ENCODE measurements at places on chromosomes 5 and 9.

DNA sequence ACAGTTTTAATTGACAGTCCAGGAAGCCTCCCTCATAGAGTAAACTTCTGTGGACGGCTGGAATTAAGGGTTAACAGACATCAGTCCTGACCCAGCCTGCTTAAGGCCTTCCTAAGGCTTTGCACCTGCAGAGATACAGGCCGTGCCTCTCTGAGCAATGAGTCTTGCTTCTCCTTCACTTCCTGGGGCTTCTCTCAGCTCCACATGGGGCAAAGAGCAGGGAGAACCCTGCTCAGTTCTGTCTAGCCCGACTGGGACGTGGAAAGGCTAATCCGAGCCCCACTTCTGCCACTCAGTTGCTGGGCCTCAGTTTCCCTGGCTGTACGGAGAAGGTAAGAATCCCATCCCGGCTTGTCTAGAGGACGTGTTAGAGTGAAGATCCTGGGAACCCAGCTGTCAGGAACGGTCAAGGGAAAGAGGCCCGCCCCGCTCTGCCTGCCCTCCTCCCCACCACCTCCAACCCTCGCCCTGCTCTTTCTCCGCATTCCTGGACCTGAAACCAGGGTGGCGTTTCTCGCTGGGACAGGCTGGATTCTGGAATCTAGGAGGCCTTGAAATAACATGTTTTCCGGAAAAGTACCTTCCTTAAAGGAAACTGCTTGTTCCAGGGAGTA, 6.5 kb downstream of the SPAAR start:
- no peak for DNase-seq

DNA sequence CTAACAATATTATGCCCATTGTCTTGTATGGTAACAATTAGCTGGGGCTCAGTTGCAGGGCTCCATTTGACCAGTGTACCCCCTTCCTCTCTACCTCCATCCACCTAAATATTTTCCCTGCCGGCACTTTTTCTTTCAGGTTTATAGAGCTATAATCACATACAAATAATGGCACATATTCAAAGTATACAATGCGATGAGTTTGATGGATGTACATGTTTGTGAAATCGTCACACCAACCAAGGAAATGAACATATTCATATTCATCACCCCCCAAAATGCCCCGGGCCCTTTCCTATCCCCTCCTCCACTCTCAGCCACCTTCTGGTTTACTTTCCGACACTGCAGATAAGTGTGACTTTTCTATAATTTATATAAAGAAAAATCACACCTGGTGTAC, 351.5 kb downstream of the GADD45G start:
- no peak for DNase-seq

- DNase-seq, result peak; percentile 37
These were observed 157.5 kb upstream of the SMIM23 start for GRCh38 chr5:171627936-171628632.

GRCh38 chr5:179901915-179902762, 5.6 kb downstream of the TBC1D9B start:
- no peak for DNase-seq

- peak; percentile 7 for DNase-seq
These were observed at the start of gene WNK2 for GRCh38 chr9:93183663-93184431. WNK2 (plus strand) TSS chr9:93184139; CDS start chr9:93184930, 791 bp downstream.

GRCh38 chr9:131279196-131279862, 3.0 kb upstream of the FAM78A start:
- DNase-seq, result no peak

GRCh38 chr5:150627731-150628545, 12.5 kb upstream of the SYNPO start:
- DNase-seq, result peak; percentile 72

DNA sequence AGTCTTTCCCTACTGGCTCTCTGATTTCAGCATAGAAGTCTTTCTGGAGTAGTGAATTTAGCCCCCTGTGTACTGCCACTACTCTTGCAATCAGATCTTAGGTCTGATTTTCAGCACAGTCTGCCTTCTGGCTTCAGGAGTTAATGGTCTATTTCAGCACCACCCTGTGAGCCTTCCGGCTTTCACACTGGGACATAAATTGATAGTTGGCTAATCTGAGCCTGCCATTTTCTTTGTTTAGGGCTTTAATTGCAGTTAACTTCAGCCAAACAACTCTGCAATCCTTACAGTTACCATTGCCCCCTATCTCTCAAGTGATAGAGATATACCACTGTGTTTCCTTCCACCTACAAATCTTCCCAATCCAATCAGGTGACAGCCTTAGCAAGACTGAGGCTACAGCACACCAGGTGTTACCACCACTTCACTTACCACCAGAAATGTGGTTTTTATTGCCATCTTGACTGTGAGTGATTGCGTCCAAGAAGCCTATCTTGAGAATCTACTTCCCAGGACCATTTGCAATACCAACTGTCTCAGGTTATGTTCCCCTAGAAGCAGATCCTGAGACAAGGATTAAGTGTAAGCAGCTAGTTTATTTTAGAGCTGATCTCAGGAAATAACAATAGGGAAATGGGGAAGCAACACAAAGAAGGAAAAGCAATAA, 51.9 kb upstream of the NEK6 start:
- DNase-seq, result no peak

GRCh38 chr5:139600336-139600949, 39.3 kb downstream of the UBE2D2 start:
- DNase-seq, result peak; percentile 75

GRCh38 chr9:97714435-97714834, 17.3 kb upstream of the XPA start:
- peak; percentile 87 for DNase-seq

DNA sequence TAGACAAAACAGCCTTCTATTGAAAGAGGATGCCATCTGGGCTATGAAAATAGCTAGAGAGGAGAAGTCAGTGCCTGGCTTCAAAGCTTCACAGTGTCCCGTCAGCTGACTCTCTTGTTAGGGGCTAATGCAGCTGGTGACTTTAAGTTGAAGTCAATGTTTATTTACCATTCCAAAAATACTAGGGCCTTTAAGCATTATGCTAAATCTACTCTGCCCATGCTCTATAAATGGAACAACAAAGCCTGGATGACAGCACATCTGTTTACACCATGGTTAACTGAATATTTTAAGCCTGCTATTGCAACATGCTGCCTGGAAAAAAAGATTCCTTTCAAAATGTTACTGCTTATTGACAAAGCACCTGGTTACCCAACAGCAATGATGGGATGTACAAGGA, 309.1 kb downstream of the NTRK2 start:
- DNase-seq, result no peak

- DNase-seq, result no peak
These were observed 191.8 kb downstream of the MEF2C start for GRCh38 chr5:88691230-88691582.

DNA sequence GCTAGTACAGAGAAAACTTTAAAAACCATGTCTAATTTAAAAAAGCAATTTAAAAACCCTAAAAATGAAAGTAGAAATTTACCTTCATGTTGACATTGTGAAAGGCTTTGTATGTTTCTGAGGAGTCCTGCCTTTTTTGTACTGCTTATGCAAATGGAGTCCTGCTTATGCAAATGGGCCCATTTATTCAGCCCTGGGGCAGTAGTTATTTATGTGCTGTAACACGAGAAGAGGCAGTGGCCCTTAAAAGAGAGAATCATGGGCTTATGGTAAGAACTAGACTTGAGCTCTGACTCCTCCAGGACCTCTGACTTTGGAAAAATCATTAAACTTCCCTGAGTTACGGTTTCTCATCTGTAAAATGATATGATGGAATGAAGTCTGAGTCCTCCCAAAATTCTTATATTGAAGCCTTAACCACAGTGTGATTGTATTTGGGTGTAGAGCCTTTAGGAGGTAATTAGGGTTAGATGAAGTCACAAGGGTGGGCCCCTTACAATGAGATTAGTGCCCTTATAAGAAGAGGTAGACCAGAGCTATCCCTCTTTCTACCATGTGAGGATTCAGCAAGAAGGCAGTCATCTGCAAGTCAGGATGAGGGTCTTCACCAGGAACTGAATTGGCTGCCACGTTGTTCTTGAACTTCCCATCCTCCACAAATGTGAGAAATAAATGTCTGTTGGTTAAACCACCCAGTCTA, 447.8 kb upstream of the CD180 start:
- peak; percentile 16 for DNase-seq

DNA sequence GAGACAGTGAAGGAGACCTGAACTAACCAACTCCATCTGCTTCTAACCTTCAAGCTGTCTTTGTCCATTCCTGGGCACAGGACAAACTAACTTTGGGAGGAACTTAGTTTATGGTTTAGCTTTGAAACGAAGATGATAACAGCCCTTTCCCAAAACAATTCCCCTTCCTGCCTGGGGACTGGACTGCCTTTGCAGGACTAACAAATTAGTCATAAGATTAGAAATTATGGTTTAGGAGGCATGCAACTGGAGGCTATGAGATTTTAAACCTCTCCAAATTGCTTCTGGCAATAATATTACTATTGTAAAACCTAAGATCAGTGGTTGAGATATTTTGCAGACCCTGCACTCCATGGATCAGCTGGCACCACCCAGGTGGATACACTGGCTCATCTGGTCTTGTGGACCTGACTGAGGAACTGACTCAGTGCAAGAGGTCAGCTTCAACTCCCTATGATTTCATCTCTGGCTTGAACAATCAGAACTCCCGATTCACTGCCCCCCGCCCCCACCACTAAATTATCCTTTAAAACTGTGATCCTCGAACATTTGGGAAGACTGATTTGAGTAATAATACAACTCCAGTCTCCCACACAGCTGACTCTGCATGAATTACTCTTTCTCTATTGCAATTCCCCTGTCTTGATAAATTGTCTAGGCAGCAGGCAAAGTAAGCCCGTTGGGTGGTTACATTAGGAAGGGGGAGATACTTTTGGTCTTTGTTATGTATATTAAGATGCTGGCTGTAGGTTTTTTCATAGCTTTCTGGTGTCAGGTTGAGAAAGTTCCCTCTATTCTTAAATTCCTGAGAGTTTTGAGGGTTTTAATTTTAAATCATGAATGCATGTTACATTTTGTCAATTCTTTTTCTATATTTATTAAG, 213.3 kb downstream of the TSSK1B start:
- no peak for DNase-seq

GRCh38 chr9:131713016-131713415, 26.9 kb downstream of the RAPGEF1 start:
- DNase-seq, result no peak

GRCh38 chr5:149849966-149850910, 94.4 kb downstream of the PDE6A start:
- DNase-seq, result no peak

DNA sequence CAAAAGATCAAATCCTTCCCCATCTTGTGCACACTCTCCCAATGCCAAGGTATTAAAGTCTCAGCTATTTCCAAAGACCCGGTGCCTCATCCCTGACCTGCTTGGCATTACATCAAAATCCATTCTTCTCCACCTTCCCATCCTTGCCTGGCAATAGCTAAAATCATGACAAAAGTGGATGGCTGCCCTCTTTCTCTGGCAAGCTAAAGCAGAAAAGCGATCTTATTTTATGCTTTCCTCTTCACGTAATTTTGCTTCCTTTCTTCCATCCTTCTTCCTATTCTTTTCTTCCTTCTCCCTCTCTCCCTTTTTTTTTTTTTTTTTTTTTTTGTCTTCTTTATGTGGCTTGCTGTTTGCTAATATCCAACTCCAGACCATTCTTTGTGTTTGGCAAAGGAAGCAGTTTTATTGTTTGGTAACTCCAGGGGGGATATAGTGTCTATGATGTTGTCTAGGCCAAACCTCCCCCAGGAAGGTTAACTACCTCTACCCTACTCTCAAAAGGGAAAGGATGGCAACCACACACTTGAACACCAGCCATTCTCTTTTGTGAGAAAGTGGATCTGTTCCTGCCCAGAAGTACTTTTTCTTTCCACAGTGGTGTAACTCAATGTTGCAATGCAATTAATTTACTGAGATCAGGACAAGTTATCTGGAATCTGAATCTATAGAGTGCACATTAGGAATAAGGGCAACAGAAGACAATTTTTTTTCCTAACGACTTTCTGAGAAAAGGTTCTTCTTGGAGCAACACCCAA, 120.9 kb upstream of the TMEM161B start:
- DNase-seq, result no peak

DNA sequence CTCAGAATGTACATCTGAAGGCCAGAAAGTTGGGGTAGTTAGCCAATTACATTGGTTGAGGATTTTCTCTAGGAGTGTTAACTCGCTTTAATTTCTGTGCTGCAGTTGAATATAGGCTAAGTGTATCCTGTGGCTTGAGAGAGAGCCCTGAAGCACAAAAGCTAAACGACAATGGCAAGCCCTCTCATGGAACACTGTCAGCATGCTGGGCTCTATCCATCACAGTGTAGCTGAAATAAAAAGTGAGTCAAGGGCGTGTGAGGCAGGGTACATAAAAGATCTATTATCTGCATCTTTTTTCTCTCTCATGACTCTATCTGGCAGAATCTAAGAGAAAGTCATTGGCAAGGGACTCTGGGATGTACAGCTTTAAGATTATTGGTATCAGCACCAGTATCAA, 254.2 kb upstream of the GRIA1 start:
- no peak for DNase-seq

DNA sequence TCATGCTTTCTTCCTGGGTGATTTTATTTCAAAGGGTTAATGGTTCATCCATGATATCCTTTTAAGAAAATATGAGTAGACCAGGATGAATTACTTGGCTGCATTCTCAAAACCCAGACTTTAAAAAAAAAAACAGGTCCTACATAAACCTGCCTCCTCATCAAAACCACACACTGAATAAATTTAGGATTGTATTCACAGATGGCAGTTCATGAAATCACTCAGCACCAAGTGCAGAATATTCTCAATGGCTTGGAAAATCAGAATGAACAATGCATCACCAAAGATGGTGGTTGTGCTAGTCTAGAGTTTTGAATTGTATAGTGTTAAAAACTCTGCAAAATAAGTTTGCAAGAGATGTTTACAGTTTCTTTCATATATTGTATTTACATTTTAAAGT, 145.4 kb upstream of the GRAMD2B start:
- DNase-seq, result no peak

GRCh38 chr9:120725907-120726306, 11.6 kb upstream of the MEGF9 start:
- DNase-seq, result no peak

- no peak for DNase-seq
These were observed 163.6 kb upstream of the CDH6 start for GRCh38 chr5:31029925-31030324.

GRCh38 chr5:153592081-153592480, 101.6 kb downstream of the GRIA1 start:
- no peak for DNase-seq

- DNase-seq, result no peak
These were observed 246.6 kb upstream of the SMARCA2 start for GRCh38 chr9:1768561-1768960.

Measured in EH (cell line).